Left renal cortex interstitium (tissue), 4 donors: ENCODE measurements at places on chromosomes 16 and 17.

DNA sequence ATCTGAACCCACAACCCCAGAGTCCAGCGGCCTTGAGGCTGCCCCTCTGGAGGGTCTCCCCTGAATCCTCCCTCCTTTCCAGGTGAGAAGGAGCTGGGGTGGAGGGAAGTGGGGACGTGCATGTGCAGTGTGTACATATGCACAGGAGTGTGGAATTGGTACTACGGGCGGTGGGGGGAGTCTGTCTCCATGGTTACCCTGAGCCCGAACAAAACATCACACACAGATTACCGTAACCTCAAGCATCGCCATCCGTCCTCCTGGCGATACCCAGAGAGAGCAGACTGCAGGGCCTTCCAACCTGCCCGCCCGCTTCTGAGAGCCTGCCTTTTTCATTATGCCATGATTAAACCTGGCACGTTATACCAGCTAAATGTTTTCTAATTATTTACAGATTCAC is 25.1 kb downstream of the GSG1L start:
- no peak for DNase-seq

DNA sequence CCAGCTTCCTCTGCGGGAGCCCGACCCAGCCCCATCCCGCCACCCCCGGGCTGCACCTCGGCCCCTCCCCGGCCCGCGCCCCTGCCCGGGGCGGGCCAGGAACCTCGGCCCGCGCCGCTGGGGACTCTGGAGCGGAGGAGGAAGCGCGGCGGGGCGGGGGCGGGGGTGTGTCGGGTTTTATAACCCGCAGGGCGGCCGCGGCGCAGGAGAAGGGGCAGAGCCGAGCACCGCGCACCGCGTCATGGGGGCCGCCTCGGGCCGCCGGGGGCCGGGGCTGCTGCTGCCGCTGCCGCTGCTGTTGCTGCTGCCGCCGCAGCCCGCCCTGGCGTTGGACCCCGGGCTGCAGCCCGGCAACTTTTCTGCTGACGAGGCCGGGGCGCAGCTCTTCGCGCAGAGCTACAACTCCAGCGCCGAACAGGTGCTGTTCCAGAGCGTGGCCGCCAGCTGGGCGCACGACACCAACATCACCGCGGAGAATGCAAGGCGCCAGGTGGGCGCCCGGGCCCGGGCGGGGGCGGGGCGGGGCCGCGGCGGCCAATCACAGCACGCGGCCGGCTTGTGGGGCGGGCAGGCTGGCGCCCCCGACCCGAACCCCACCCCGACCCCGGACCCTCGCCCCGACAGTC is at the start of gene ACE:
TSS of gene ACE (plus strand) at position 208 of the 626 bp plus-strand sequence. CDS start at position 242, 34 bp downstream.
- DNase-seq = no peak

- DNase-seq = no peak
These were observed 39.3 kb upstream of the TOB1 start for GRCh38 chr17:50905460-50905803.

- no peak for DNase-seq
These were observed 74.6 kb downstream of the AMFR start for GRCh38 chr16:56350491-56351405.

- no peak for DNase-seq
These were observed 78.5 kb downstream of the SPECC1 start for GRCh38 chr17:20087538-20088250.

DNA sequence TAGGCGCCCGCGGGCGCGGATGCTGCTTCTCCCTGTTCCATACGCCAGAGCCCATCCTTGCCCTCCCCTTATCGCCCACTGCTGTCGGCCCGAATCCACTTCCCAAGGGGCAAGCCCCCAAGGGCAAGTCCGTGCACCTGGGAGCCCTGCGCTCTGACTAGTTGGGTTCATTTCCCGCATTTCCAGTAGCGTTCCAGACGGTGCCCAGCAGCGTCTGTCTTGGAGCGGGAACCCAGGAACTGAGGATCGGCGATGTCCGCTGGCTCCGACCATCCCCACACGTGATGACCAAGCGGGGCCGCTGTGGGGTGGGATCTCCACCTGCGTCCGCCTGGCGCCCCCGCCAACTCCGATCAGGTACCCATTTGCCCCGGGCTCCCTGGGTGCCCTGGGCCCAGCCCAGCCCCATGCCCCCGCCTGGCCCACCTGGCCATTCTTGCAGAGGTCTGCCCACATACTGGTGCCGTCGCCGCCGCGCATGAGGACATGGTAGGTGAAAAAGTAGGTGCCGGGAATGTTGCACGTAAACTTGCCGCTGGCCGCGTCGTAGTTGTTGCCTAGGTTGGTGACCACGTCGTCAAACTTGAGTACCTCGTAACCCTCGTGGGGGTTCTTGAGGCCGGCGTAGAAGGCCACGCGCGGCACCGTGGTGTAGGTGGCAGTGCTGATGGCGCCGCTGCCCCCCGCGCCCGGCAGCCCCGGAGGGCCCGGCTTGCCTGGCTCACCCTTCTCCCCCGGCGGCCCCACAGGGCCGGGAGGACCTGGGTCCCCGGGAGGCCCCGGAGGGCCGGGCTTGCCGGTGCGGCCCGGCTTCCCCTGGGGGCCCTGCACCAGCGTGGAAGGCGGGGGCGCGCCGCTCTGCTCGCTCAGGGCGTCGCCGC is 837 bp downstream of the C1QL1 start:
- no peak for DNase-seq

DNA sequence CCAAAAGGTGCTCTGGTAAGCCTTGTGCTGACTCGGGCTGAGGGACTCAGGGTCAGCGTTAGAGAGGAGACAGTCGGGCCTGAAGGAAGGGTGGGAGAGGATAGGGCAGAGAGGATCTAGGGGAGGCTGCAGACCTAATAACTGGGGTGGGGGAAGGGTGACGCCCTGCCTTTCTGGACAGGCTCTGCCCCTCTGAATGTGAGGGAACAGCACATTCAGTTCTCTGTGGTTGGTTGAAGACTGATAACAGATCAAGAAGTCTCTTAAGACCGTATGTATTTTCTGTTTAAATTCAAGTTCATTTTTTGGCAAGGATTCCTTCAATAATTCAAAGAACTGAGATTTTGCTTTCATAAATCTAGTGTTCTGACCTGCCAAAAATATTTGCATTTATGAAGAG is 56.2 kb upstream of the TEKT3 start:
- DNase-seq = no peak

DNA sequence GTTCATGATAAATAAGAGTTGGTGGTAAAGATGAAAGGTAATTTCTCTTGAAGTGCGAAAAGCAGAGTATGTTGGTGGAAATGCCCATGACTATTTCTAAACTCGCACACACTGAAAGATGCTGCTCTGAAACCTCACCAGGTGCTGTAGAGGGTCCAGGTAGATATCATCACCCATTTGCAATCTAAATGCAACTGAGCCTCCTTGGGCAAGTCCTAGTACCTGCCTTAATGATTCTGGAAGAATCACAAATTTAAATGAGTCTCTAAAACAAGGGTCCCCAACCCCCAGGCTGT is 5.9 kb upstream of the MMD start:
- DNase-seq = no peak

DNA sequence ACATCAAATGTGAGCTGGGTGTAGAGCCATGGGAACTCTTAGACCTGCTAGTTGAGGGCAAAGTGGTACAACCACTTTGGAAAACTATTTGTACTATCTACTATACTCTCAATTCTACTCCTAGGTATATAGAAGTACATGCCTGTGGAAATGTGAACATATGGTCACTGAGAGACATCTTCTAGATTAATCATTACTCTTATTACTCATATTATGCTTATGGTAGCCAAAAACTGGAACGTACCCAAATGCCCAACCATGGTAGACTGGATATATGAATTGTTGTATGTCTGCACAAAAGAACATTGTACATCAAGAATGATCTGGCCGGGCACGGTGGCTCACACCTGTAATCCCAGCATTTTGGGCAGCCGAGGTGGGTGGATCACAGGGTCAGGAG is 2.7 kb downstream of the WDR45B start:
- DNase-seq = no peak

GRCh38 chr16:53482123-53482522 is 20.9 kb downstream of the AKTIP start:
- DNase-seq = no peak

DNA sequence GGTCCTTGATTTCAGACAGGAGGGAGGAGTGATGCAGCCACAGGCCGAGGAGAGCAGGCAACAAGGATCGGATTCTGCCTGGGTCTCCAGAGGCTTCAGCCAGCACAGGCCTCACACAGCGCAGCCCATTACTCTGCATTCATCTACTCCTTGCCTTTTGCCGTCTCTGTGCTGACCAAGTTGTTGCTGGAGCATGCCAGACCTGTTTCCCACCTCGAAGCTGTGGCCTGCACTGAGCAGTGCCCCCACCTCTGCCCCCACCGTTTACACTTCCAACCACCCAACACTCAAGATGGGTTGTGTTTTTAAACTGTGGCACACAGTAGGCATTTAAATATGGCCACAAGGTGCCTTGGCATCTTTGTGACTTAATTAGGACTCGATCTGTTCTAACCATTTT is 1.3 kb downstream of the PRM2 start:
- DNase-seq = no peak

DNA sequence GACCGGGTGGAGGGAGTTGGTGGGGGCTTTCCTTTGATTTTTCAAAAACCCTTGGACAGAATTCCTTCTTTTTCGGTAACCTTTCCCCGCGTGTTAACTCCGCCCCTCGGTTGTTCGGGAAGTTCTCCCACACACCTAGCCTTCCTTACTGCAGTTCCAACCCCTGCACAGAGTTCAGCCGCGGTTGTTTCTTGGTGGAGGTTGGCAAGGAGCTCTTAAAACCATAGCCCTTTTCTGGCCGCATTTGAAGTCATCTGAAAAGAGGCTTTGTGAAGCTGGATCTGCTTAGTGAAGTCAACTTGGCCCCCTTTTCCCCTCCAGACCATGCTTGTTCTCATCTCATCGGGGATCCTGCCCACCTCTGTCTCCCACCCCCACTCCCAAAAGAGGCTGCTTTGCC is 1.8 kb downstream of the CACNG4 start:
- DNase-seq = no peak

- no peak for DNase-seq
These were observed 39.3 kb downstream of the PITPNM3 start for GRCh38 chr17:6517062-6517461.

- DNase-seq = no peak
These were observed 58.5 kb downstream of the XYLT1 start for GRCh38 chr16:17412221-17412620.

DNA sequence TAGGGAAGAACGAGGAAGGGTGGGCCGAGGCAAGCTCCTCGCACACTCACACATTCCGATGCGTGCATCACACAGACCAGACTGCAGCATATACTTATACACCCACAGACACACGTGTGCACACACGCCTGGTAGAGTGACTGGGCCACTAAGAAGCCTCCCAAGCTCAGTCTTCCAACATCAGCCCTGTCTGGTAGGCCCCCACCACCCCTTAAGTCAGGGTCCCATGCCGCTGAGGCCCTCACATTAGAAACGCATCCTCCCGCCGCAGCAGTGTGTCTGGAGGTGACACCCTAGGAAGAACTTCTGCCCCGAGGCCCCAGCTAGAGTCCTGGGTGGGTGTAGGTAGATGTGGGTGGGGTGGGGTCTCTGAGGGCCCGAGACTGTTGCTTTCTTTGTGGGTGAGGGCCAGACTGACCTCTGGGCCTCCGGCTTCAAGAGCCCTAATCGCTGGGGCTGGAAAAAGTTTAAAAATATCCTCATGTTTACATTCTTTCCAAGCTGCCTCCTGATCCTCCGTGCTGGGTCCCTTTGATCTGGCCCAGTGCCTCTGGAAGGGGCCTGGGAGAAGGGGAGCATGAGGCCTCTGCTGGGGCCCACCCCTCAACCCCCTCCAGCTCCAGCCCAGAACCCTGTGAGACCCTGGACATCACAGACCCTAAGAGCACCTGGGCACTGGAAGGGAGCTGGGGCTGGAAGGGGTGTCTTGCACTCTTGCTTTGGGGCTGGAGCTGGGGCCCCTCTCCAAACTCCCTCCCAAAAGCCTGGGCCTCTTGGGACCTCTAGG is 13.6 kb downstream of the CDH16 start:
- no peak for DNase-seq

DNA sequence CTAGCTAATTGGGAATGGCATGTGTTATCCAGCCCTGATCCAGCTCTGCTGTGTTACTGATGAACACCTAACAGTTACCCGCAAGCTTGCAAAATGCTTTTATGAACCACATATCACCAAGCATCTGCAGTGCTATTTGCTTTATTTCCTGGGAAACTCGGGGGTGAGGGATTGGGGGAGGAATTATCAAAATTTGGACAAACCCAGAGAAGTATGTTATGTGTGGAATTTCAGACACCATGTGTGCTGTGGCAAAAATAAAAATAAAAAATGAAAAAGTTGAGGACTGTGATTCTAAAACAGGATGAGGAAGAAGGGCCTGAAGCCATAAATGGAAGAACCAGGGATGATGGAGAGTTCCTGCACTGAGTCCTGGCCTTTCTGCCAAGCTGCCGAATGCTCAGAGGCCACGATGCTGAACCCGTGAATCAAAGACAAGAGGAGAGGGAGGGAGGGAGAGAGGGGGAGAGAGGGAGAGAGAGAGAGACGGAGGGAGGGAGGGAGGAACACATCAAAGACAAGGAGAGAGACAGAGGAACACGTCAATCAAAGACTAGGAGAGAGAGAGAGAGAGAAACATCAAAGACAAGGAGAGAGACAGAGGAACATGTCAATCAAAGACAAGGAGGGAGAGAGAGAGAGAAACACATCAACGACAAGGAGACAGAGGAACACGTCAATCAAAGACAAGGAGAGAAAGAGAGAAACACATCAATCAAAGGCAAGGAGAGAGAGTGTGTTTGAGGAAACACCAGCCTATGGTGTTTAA is 89.8 kb downstream of the MRM3 start:
- no peak for DNase-seq

- DNase-seq = no peak
These were observed 61.9 kb upstream of the CRYM start for GRCh38 chr16:21339941-21340340.

- DNase-seq = no peak
These were observed 36.5 kb downstream of the TBCD start for GRCh38 chr17:82788206-82789001.

- no peak for DNase-seq
These were observed 60.1 kb upstream of the MED9 start for GRCh38 chr17:17416400-17417360.

GRCh38 chr16:22816475-22816874 is 2.5 kb downstream of the HS3ST2 start:
- no peak for DNase-seq

DNA sequence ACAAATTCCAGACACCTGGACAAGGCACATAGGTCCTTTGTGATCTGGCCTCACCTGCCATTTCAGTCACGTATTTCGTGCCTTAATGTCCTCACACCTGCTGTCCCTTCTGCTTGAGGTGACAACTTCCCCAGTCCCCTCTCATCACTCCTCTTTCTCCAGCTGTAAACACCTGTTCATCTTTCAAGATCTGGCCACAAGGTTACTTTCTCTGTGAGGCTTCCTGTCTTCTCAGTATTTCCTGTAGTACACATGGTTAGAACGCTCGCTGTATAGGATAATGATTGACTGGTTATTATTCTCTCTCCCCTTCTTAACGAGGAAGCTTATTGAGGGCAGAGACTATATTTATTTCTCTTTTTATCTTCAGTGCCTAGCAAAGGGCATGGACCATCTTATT is 74.5 kb upstream of the PMFBP1 start:
- DNase-seq = no peak
